WTC11 (cell line): ENCODE measurements at places on chromosomes 7 and 10. TPM values are rescaled to one million over a fixed set of nuclear protein-coding genes. Genes with fewer than 3 reads are reported as not detected.

The CALCR gene
- total RNA-seq: 0.81 to 1.3 TPM (median 1.2 TPM) in 3 replicates

The SFRP5 gene
- total RNA-seq: 2.4 to 3.5 TPM (median 3.1 TPM) in 3 replicates

The ITGB8 gene
- 1.8 to 2.2 TPM (median 1.9 TPM) in 3 replicates for total RNA-seq

The LEP gene
- total RNA-seq: not detected in 3 replicates

DNA sequence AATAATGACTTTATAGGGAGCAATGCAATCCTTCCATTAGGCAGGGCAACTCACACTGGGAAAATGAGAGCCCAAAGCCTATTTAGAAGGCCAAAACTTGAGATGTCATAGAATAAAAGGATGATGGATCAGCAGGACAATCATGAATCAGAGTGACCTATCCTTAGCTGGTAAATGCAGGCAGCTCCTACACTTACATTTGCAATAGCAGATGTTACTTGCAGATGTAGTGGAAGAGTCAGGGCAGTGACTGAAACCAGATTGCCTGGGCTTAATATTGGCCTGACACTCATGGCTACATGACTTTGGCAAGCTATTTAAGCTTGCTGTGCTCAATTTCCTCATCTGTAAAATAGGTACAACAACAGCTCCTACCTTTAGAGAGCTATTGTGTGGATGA lies 98.7 kb downstream of the PRTFDC1 start:
- no peak for DNase-seq

DNA sequence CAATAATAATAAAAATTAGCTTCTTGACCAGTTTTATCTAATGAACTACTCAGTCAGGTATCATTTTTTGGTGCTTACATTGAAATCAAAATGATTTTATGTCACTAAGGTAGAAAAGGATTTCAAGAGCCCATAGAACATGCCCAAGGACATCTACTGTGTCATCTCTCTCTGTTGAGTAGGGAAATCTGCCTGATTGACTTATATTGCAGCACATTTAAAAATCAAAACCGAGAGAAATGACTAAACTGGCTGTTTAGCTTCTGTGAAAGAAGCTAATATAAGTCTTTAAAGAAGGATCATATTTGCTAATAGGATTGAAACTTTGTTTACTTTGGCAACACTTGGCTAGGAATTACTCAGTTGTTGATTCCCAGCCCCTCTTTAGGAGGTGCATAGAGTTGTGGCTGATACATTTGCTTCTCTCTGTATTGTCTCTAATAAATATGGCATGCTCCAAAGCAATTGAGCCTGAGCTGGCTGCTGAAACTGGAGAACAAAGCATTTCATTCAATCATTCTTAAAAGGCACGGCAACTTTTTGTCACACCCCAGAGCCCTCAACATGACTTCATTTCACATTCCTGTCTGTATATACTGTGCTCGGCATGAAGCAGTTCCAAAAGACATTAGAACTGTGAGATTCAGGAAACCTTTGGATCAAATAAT lies 1096.9 kb upstream of the POT1 start:
- no peak for DNase-seq

GRCh38 chr7:17005271-17005670 lies 123.5 kb upstream of the AGR3 start:
- DNase-seq: no peak

GRCh38 chr7:156129522-156129921 lies 317.3 kb upstream of the SHH start:
- DNase-seq: no peak

GRCh38 chr10:119620241-119621077 lies 23.7 kb upstream of the TIAL1 start:
- DNase-seq: no peak

DNA sequence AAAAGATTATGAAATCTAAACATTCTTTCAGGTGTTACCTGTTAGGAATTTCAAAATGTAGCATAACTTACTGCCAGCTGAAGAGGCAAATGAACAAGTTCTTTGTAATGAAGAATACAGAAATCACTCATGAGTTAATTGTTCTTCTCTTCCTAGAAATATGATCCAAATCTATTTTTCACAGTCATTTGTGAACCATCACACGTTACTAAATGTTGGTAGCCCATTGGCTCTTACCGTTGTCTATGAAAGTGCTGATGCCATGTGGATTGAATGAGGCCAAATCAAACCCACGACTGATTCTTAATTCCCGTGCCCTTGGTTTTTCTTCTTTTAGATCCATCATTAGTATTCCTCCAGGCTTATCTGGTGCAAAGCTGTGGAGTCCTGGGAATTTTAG lies 15.9 kb upstream of the PON3 start:
- DNase-seq: no peak
